ENCODE measurements at places on chromosomes 4 and X.

- DNase-seq = no peak
Measured at GRCh38 chr4:176526704-176527103, 206.9 kb downstream of the SPCS3 start.

- no peak for DNase-seq
Measured at GRCh38 chr4:135240796-135241195, 1039.2 kb upstream of the PABPC4L start.

DNA sequence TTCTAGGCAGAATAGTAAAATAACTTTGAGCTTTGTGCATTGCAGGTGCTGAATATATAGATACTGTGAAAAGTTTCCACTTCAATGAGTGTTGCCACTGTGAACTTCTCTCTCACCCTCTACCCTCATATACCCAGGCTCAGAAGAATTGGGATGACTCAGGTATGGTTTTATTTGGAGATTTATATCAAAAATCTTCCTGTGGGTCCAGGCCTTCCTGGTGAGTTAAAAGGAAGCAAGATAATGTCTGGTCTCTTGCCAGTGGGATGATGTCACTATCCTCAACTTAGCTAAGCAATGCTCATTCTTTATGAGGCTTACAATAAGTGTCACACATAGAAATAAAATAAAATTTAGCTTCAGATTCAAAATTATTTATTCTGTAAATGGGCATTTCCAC lies 153.3 kb upstream of the TENT5D start:
- DNase-seq = no peak

DNA sequence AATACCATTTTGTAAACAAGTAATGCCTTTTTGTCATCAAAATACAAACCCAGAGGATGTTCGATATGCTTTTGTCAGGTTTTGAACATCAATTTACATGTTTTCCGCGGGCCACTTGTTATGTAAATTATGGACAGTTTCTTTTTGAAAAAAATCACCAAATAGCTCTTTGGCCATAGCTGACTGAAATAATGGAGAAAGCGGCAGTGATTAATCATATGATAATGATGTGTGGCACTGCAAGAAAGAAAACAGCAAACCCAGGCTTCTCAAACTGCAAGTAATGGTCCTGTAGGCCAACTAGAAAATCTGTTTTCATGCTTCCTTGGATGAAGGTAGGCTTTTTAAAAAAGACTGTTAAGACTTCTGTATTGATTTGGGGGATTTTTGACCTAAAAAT lies 15.6 kb upstream of the SCML1 start:
- no peak for DNase-seq

DNA sequence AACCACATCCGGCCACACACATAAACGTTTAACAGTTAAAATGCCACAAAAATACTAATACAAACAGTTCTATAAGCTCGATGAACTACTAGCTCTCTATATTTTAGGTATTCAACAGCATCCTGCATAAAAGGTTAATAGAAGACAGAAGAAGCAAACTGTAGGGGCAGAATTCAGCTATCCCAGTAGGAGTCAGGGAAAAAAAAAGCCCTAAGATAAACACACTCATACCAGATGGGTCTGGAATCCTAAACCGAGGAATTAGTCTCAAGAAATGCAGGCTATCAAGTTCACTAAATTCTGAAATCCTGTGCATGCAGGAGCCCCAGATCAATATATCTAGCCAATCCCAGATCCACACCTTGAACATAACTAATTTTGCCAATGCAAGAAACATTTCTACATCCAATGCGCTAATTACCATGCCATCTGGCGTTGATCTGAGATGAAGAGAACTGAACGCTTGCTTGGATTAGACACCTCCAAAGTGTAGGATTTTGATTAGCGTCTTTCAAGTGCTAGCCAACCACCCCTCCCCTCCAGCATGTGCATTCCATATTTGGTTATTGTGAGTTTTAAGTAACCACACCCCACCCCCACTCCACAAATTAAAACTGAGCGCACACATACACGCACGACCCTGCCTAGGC lies 512.2 kb upstream of the INTU start:
- DNase-seq = no peak

DNA sequence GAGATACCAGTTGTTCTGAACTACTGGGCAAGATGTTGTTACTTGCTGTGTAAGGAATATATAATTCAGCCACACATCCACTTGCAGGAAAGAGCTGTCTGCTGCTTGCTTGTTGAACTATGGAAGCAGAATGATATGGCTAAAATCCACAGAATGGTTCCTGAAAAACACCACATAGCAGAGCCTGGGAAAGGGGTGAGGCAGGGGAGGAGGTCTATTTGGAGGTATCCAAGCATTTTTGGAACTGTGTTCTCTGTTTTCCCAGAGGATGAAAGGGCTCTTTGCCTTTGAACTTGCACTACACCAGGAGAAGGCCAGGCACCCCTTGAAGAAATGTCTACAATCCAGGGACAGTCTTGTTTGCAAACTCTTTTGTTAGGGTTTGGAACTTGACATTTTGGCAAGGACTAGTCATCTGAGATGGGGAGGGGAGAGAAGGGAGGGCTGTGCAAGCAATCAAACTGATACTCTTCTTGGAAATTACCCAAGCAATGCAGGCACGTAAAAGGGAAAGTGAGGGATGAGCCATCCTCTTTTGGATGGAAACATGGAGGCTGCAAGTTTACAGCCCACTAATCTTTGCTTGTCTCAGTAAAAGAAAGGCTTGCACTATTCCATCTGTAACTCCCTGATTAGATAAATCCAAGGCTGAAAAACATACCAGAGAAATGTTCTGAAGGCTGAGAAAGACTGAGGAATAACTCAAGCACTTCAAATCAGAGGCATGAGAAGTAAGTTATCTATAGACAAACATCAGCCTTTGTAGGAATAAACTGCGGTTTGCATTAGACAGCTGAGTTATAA lies 141.0 kb downstream of the TSPAN5 start:
- DNase-seq = no peak

GRCh38 chr4:145098675-145099037 lies 545 bp downstream of the ABCE1 start:
- DNase-seq = peak; percentile 41

DNA sequence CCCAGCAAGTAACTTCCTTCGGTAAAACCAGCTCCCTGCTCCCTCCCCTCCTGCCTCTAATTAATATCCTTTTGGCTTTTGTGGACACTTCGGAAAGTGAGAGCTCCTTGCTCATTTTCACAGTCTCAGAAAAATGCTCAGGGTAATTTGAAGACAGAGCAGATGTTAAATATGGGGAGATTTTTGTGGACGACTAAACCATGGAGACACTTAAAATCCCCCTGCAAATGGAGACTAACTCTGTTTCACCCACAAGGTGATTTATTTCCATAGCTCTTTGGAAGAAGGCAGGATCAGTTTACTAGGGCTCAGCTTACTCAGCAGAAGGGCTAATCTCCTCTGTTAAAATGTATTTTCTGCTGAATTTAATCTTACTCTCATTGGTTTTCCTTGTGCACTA lies 12.2 kb upstream of the AMOT start:
- no peak for DNase-seq
